ENCODE measurements at places on chromosomes 6 and 20.

DNA sequence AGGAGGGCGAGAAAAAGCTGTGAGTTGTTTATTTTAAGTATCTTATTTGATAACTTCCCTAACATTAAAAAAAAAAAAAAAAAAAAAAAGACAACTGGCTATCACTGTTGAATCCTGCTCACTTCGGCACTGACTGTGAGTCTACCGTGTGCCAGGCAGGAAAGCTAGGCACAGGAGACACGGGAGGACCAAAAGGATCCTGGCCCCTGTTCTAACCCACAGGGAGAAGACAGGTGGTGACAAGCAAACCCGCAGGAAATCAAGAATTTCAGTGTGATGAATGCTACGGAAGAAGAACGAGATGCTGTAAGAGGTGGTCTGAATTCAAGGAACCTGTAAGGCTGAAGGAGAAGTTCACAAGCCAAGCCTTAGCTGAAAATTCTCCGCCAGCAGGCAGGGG is 94.7 kb upstream of the NFATC2 start:
- DNase-seq: no peak

DNA sequence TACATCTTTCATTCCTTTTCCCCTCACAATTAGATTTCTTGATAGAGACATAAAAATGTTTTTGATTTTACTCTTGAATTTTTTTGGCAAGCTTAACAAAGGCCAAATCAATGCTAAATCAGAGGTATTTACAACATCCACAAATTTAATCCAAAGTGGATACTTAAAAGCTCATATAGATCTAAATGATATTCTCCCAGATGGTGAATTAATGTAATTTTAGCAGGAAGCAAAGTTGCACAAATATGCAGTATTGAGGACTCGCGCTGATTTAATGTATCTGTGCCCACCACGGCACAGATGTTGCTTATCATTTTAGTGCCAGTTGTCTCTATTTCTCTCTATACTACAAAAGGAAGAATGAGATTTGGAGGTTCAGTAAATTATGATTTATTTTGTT is 167.4 kb downstream of the COL19A1 start:
- DNase-seq: no peak

DNA sequence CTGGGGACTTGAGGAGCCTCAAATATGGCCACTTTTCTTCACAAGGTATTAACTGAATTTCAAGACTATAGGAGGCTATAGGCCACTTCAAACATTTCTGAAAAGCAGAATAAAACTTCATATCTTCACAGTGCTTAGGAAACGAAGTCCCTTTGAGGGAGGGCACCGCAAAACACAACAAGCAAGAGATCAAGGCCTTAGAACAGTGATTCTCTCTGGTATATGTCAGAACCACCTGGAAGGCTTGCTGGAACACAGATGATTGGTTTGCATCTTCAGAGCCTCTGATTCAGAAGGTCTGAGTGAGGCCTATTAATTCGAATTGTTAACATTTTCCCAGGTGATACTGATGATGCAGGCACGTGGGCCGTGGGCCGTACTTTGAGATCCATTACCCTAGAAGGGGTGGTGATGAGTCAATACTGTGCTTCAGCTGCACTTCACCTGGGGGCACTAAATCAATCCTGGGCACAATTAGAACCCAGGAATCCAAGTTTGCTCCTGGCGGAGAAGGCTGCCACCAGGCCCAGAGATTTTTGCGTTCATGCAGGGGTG is 10.7 kb downstream of the SUN5 start:
- DNase-seq: no peak

DNA sequence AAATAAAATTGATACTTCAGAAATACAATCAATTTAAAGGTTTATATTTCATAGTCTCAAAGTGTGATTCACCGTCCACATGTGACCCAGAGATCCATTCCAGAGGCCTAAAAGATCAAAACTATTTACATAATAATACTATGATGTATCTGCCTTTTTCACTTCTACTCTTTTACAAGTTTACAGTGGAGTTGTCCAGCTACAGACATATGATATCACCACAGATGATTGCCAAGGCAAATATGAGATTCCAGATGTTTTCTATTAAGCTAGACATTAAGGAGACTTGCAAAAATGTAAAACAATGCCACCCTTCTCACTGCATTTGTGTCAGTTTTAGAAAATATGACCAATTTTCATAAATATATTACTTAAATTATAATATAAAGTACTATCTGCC is 443.7 kb downstream of the GJA1 start:
- no peak for DNase-seq
